ENCODE measurements at places on chromosomes 12 and 14. TPM values are rescaled to one million over a fixed set of nuclear protein-coding genes. Genes with fewer than 3 reads are reported as not detected.

The MCRS1 gene
- total RNA-seq, result 82.2 TPM

The PUS7L gene
- total RNA-seq, result 16.1 TPM

The BICDL1 gene
- total RNA-seq, result 15.1 TPM

The EIF2S3B gene
- 0.83 TPM for total RNA-seq

The POTEM gene
- total RNA-seq, result not detected

The OR10P1 gene
- total RNA-seq, result not detected

The OR6S1 gene
- not detected for total RNA-seq

The FOXG1 gene
- total RNA-seq, result not detected

The AP5M1 gene
- 54.6 TPM for total RNA-seq

The RFLNA gene
- total RNA-seq, result not detected

The NFE2 gene
- total RNA-seq, result not detected

The KLHL33 gene
- 0.42 TPM for total RNA-seq

The KIF21A gene
- 6.1 TPM for total RNA-seq

The KCNK13 gene
- not detected for total RNA-seq

The IKZF4 gene
- total RNA-seq, result 6.4 TPM

The ADCY4 gene
- total RNA-seq, result 2.4 TPM

All from activated B cell treated with CpG ODN at 0.5 μM for 24 hours (primary cell).